ENCODE measurements at places on chromosomes 5 and 9. TPM values are rescaled to one million over a fixed set of nuclear protein-coding genes. Genes with fewer than 3 reads are reported as not detected.
A peak's percentile ranks its signal among the peaks of the same experiment; 100 is the strongest.

DNA sequence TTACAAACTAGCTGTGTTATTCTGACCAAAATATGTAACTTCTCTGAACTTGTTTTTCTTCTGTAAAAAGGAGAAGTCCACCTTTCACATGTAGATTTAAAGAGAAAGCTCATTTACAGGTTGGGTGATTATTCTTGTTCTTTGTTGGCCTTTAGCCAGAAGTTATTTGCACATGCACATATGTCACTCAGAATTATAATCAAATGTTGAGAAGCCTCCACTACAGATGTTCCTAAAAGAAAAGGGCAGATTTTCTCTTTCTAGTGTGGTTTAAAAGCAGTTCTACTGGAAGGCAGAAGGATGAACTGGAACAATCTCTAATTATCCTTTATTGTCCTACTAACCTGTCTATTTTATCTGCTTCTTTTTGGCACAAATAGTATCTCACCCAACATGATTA is 209.8 kb upstream of the ELAVL2 start:
- no peaks in the 10 kb centered on the region for H3K4me1 ChIP-seq
- no peak overlapping the region for H3K27ac ChIP-seq
- no peaks in the 10 kb centered on the region for H3K27me3 ChIP-seq

- H3K36me3 ChIP-seq: no peaks in the 10 kb centered on the region
- no peak overlapping the region for H3K27ac ChIP-seq
- no peak for DNase-seq
- H3K27me3 ChIP-seq: no peaks in the 10 kb centered on the region
Observed at GRCh38 chr5:180623411-180623834, 26.0 kb downstream of the FLT4 start.

- no peak overlapping the region for H3K4me3 ChIP-seq
- H3K36me3 ChIP-seq: peaks cover 67% of the 10 kb centered on the region
- H3K27me3 ChIP-seq: no peaks in the 10 kb centered on the region
- DNase-seq: no peak
Observed at GRCh38 chr9:71743217-71743705, 25.1 kb downstream of the CEMIP2 start.

DNA sequence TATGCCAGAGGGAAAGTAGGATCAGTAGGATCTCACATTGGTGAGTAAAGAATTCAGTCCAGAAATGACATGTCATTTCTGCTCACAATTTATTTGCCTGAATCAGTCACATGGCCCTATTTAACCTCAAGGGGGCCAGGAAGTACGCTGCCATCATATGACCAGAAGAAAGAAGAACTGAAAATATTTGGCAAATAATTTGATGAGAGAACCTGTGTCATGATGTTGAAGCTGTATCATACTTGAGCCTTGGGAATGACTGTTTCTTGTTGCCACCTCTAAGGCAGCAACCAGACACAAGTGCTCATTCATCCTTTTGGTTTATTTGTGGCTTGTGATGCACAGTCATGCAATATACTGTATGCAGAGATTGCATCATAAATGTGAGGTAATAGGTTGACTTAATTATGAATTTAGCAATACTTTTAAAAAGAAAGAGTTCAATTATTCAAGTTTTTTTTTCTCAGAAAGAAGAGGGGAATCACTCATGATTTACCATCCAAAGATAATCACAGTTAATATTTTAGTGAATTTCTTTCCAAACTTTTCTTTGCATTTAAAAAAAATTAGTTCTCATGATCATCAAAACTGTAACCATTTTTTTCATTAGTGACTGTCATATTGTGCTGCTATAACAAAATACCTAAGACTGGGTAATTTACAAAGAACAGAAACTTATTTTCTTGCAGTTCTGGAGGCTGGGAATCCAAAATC is 8.2 kb upstream of the ZFYVE16 start:
- H3K27me3 ChIP-seq: peaks cover 8% of the 10 kb centered on the region
- H3K4me3 ChIP-seq: no peak overlapping the region
- H3K36me3 ChIP-seq: no peaks in the 10 kb centered on the region
- peak; percentile 7 for DNase-seq
- peaks cover 7% of the 10 kb centered on the region for H3K4me1 ChIP-seq
- no peak overlapping the region for H3K27ac ChIP-seq

- no peak for DNase-seq
- H3K27ac ChIP-seq: no peak overlapping the region
- peaks cover 15% of the 10 kb centered on the region for H3K36me3 ChIP-seq
- H3K4me3 ChIP-seq: no peak overlapping the region
- no peaks in the 10 kb centered on the region for H3K27me3 ChIP-seq
- peaks cover 34% of the 10 kb centered on the region for H3K4me1 ChIP-seq
Observed at GRCh38 chr5:80109646-80110478, 74.7 kb downstream of the THBS4 start.

DNA sequence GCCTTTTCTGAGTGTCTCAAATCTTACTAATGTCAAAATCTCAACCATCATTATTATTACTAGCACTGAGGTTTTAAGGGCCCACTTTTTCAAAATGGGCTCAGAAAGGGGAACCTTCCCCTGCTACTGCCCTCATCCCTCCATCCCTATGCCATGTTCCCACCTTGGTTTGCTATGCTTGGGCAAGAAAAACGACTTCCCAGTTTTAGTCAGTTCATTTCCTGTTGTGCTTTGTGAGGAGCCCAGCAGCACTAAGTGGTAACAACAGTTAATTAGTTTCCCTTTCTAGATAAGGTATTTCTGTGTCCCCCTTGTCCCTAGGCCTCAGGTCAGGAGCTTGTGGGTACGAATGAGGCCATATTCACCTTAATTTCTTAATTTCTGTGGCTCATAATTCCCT is 595.2 kb downstream of the RAB3C start:
- no peaks in the 10 kb centered on the region for H3K36me3 ChIP-seq
- no peak overlapping the region for H3K27ac ChIP-seq
- peaks cover 13% of the 10 kb centered on the region for H3K4me1 ChIP-seq
- no peak overlapping the region for H3K4me3 ChIP-seq
- H3K27me3 ChIP-seq: no peaks in the 10 kb centered on the region

Gene CARTPT
- total RNA-seq: not detected

Gene PCDHA2
- total RNA-seq: not detected

Gene SUSD3
- 36.7 TPM for total RNA-seq

Measured in activated CD8-positive, alpha-beta T cell treated with anti-CD3 and anti-CD28 coated beads for 36 hours (primary cell).